ENCODE measurements at places on chromosomes 4 and X.

DNA sequence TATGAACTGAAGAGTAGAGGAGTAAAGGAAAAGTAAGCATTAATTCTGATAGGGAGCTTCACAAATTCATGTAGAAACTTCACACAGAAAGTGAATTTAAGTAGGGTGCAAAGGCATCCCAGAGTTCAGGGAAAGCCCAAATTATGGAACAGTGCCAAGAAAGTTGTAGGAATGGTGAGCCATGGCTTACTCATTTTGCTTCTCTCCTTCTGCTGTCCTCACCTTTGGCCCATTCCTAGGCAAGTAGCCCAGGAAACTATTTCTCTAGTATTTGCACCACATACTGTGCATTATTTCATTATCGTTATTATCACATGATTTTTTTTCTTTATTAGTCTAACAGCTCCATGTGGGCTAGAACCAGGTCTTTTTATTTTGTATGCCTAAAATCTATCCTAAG lies 34.9 kb upstream of the IL1RAPL1 start:
- DNase-seq: no peak

DNA sequence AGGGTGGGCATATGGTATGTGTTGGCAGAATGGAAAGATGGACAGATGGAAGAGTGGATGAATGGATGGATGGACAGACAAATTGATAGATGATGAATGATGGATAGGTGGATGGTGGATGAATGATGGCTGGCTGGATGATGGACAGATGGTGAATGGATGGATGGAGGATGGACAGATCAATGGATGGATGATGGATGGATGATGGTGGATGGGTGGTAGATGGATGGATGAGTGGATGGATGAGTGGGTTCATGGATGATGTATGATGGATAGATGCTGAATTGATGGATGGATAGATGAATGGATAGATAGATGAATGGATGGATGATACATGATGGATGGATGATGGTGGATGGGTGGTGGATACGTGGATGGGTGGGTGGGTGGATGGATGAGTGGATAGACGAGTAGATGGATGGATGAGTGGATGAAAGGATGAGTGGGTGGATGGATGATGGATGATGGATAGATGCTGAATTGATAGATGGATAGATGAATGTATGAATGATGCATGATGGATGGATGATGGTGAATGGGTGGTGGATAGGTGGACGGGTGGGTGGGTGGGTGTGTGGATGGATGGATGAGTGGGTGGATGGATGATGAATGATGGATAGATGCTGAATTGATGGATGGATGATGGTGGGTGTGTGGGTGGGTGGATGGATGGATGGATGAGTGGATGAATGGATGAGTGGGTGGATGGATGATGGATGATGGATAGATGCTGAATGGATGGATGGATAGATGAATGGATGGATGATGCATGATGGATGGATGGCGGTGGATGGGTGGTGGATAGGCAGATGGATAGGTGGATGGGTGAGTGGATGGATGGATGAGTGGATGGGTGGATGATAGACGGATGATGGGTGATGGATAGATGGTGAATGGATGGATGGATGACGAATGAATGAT lies 249.6 kb downstream of the AFAP1 start:
- DNase-seq: no peak

DNA sequence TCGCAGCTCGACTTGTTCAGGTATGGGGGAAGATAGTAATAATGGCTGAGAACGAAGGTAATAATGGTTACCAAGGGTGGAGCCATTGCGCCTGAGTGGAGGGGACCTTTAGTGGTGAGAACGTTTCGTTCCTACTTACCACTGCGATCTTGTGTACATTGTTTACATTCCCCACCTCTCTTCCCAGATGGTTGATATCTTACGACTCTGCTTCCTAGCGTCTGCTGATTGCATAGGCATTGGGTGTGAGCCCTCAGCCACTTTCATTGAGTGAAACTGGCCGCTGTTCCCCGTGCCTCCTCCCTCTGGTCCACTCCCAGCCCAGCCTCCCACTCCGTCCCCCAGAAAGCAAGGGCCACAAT lies 850 bp downstream of the IGBP1 start:
- DNase-seq: no peak

GRCh38 chr4:124433500-124433899 lies 279.0 kb downstream of the ANKRD50 start:
- DNase-seq: no peak

GRCh38 chrX:16347968-16348670 lies 180.8 kb downstream of the MAGEB17 start:
- DNase-seq: no peak

DNA sequence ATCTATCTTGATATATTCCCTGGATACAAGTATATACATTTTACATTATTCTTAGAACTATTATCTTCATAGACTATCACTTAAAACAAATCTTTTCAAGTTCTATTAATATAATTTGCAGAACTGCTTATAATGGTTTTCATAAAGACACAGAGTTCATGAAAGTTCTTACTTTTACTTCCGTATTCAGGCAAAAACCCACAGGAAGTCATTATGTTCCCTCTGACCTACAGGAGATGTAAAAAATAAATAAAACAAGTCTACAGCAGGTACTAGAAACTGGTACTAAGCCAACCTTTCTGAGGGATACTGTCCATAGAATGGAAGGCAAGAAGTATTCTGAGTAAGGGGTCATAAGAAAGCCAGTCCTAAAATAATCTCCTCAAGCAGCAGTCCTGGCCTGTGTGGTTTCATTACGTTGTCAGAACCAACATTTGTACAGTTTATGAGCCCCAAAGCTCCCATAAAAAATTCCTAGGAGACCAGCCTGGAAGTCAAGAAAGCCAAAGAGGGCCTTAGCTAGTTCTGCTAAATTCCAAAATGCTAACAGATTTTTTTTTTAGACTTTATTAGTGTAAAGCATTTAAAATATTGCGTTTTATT lies 68.6 kb downstream of the CAMK2D start:
- DNase-seq: no peak

GRCh38 chr4:101104312-101105052 lies 242.8 kb downstream of the PPP3CA start:
- DNase-seq: no peak

DNA sequence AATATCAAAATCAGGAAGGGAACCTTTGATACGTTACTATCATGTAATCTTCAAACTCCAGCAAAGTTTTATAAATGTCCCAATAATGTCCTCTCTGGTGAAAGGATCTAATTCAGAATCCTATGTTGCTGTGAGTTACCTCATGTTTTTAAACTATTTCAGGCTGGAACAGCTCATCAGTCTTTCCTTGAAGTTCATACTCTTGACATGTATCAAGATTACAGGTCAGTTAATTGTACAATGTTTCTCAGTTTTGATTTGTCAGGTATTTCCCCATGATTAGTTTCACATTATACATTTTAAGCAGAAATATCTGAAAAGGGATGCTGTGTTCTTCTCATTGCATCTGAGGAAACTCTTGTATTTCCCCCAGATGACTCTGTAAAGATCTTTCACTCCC lies 136.5 kb upstream of the HS3ST1 start:
- DNase-seq: no peak

GRCh38 chr4:76984127-76984526 lies 34.6 kb downstream of the SEPTIN11 start:
- DNase-seq: peak; percentile 37

GRCh38 chr4:8086783-8087445 lies 71.7 kb downstream of the ABLIM2 start:
- DNase-seq: no peak

DNA sequence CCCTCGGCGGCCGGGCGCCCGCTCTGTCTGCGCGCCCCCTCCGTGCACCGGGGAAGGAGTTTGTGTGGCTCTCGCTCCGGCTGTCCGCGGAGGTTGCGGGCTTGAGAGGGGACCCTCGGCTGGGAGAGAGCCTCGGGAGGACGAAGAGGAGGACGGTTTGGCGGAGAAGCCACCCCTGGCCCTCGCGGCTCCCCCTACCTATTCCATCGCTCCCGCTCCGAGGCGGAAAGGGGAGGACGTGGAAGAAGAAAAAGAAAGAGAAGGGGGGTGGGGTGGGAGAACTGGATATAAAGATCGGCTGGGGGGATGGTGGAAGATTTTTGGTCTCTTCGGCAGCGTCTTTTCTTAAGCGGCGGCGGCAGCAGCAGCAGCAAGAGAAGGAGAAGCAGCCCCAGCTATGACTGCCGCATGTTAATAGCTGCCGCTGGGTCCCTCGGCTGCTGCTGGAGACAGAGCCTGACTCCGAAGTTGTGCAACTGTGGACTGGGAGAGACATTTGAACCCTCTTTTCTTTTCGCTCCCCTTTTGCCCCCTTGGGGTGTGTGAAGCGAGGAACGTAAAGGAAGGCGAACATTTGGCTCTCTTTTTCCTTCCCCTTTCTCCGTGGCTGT lies 895 bp downstream of the ADGRL3 start:
- DNase-seq: no peak

- DNase-seq: no peak
Measured at GRCh38 chrX:115368876-115369275, 79.4 kb downstream of the LUZP4 start.

- no peak for DNase-seq
Measured at GRCh38 chrX:107485013-107485412, 35.6 kb downstream of the FRMPD3 start.

GRCh38 chr4:27861381-27861787 lies 1000.7 kb downstream of the STIM2 start:
- no peak for DNase-seq

DNA sequence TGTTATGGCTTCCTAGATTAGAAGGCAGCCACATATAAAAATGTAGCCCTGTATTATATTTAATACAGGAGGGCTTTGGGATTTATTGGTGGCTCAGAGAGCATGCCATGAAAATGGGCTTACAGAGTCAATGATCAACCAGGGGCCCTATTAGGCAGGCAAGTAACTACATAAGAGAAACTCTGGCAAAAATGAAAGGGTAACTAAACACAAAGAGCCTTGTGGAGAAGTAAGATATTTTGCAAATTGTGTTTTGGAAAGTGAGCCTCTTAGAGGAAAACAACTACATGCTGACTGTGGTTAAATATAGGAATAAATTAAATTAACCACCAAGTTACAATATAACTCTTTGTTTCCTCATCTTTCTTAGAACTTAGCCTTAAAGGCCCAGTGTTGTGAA lies 5.5 kb downstream of the SAT1 start:
- DNase-seq: no peak

DNA sequence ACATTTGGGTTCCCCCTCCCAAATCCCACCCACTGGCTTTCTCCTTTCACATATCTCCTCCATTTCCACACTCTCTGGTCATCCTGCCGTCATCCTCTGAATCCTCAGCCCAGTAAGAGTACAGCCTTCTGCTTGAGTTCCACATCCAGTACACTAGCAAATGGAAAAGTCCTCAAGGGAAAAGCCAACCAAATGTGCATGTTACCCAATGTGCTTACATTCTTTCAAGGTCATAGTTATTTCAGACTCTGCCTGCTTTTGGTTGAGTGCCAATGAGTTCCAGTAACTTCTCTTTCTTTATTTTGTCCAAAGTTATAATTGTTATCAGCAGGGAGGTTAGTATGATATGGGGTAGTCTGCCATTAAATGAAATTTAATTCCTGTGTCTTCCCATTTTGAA lies 78.1 kb downstream of the SRPX start:
- no peak for DNase-seq

GRCh38 chrX:46582325-46582724 lies 8.8 kb downstream of the CHST7 start:
- DNase-seq: no peak

- DNase-seq: no peak
Measured at GRCh38 chr4:90080116-90080515, 47.1 kb upstream of the CCSER1 start.

- DNase-seq: no peak
Measured at GRCh38 chr4:147334478-147334877, 146.4 kb upstream of the EDNRA start.

DNA sequence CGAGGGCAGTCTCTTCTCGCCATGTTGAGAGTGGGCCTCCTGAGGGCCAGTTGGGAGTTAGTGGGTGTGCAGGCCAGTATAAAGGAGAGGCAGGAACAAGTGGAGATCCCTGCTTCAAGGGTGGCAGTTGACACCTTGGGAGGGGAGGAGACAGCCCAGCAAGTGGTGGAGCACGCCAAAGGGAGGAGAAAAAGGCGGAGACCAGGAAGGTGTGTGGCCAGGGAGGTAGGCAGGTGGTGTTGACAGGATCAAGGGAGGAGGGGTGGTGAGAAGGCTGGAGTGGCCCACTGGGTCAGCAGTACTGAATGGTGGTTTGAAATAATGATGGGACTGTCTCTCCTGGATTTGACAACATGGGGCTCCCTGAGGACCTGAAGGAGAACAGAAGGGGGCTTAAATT lies 32.6 kb downstream of the ZNF185 start:
- no peak for DNase-seq

GRCh38 chr4:155582971-155583437 lies 83.6 kb upstream of the GUCY1A1 start:
- no peak for DNase-seq

All from naive thymus-derived CD8-positive, alpha-beta T cell (primary cell).